Putamen (tissue), 1 donor: ENCODE measurements at places on chromosomes 3 and 15.

DNA sequence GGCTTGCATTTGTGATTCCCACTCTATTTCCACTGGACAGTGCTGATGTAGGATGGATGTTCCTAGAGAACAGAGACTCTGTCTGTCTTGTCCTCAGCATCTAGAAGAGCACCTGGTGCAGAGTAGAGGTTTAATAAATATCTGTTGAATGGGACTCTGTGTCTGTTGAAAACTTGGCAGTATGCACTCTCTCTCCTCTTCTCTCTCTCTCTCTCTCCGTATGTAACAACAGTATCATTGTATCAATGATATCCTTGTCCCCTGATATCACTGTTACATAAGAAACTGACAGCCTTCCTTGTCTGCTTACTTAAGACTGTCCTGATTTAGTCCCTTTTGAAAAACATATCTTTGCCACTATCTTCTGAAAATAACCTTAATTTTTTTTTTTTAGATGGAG lies 24.3 kb upstream of the MGLL start:
- peak; percentile 19 for DNase-seq

DNA sequence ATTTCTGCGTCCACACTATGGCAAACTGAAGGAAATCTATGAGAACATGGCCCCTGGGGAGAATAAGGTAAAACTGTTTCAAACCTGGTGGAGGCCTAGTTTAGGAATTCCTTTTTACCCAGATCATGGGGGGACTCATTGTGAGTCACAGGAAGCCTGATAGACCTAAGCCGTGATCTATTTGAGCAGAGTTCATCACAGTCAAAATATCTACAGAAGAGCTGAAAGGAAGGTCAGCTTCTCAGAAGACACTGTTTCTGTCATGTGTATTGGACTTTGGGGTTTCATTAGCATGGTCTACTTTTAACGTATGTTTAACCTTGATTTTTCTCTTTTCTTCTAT lies 1.3 kb downstream of the PSMD2 start:
- no peak for DNase-seq

DNA sequence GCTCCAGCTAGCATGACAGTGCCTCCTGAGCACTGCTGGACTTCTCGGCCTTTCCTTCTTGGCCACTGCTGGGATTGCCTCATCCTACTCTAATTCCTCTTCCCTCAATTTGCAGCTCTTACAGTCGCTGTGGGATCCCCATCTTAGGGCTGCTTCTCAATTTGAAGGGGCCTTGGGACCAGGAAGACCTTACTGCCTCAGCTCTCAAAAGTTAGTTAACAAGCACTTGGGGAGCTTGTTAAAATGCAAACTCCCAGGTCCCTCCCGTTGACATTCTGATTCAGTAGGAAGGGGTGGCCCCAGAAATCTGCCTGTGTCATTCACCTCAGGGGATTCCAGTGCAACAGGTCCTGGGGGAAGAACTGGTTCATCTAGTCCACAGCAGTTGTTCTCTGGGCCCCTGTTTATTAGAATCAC lies 14.8 kb downstream of the BDH1 start:
- no peak for DNase-seq

GRCh38 chr3:151926956-151927355 lies 53.5 kb downstream of the SUCNR1 start:
- DNase-seq: no peak

GRCh38 chr3:16423947-16424673 lies 89.4 kb downstream of the RFTN1 start:
- DNase-seq: no peak
